ENCODE measurements at places on chromosomes 12 and 14.
A peak's percentile ranks its signal among the peaks of the same experiment; 100 is the strongest.

DNA sequence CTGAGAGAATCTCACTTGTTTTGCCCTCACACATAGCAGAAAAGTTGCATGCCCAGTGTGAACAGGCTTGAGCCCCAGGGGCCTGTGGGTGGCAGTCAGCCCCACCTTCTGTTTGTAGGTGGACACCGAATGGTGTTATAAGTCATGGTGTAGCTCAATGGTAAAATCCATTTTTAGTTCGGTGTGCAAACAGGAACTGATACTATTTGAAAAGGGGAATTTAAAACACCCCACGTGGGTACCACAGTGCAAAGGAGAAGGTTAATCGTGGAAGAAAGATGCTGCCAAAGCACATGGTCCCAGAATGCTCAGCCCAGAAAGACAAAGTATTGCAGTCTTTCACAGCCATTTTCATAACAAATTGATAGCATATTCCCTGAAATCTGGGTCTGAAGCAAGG is 71.8 kb upstream of the GZMB start:
- no peak for DNase-seq

DNA sequence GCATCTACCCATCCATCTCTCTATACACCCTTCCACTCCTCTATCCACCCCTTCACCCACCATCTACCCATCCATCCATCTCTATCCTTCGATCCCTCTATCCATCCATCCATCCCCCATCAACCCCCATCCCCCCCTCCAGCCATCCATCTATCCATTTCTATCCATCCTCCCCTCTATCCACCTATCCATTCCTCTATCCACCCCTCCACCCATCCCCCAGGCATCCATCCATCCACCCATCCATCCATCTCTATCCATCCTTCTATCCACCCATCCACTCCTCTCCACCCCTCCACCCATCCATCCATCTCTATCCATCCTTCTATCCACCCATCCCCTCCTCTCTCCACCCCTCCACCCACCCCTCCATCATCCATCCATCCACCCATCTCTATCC is 17.5 kb upstream of the GPR132 start:
- no peak for DNase-seq

- DNase-seq: no peak
These were observed 56.3 kb downstream of the ABCC9 start for GRCh38 chr12:21884936-21885335.

- DNase-seq: no peak
These were observed 22.7 kb upstream of the PRICKLE1 start for GRCh38 chr12:42612231-42612613.

DNA sequence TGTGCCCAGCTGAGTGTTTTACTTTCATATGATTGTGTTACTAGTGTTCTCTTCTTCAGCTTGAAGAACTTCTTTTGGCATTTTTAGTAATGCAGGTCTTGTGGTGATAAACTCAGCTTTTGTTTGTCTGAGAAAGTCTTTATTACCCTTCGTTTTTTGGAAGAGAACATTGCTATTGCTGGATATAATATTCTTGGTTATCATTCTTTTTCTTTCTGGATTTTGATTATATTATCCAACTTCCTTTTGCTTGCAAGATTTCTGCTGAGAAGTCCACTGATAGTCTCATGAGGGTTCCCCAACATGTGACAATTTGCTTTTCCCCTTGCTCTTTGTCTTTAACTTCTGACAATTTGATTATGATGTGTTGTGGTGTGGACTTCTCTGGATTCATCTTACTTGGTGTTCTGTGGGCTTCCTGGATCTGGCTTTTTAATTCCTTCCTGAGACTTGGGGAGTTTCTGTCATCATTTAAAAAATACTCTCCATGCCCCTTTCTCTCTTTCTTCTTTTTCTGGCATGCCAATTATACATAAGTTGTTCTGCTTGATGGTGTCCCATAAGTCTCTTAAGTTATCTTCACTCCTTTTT is 416.8 kb downstream of the CCDC91 start:
- DNase-seq: no peak

GRCh38 chr12:4969405-4969804 is 59.7 kb downstream of the KCNA1 start:
- no peak for DNase-seq

- peak; percentile 1 for DNase-seq
These were observed 463.6 kb upstream of the MIS18BP1 start for GRCh38 chr14:45716572-45716971.

DNA sequence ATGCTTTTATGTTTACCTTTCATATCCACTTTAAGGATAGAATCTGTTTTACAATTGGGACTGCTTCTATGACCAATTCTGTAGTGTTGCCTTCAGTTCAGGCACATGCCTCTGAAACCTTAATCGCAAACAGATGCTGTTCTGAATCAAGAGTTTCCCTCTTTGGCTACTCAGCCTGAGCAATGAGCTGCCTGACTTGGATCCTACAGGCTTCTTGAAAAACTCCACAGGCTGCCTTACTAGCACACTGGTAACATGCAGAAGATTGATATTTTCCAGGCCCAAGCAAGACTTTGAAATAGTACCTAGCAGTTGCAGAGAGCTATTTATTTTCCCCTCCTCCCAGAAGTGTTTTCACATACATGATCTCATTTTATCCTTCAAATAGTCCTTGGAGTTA is 34.8 kb upstream of the PMCH start:
- no peak for DNase-seq

DNA sequence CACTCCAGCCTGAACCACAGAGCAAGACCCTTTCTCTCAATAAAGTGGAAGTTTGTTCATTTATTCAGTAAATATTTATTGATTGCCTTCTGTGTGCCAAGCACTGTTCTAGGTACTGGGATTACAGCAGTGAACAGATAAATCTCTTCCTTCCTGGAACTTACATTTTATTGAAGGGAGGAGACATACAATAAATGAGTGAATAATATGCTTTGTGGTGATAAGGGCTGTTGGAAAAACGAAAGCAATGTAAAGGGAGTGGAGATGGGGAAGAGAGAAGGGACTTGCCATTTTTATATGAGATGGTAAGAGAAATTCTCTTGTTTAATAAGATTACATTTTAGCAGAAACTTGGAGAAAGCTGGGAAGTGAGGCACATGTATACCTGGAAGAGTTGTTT is 1.6 kb downstream of the GSKIP start:
- DNase-seq: no peak

DNA sequence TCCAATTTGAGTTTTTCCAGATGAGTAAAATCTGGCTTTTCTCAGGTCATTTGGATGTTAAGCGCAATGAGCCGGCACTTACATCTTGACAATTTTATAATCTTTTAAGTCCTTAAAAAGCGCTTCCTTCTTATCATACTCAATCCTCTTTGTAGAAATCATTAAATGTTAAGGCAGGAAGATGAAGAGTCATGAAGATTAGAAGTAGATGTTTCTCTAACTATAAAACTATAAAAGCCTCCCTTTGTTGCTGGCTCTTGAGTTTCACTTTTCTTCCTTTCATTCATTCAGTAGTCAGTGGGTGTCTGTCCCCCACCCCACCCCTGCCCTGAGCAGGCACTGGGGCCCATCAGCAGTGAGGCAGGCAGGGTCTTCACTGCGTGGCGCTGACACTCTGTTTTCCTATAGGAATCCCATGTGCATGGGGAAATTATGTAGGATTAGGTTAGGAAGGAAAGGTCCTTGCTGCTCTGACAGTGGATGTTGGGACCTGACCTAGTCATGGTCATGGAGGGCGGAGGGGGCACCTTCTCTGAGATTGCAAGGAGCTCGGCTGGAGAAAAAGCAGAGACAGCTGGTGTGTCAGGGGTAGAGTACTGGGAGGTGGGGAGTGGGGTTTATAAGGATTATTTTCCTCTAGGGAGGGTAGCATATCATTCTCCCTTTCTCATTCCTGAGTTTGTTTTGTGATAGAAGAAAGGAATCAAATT is 65.8 kb downstream of the CCDC92 start:
- DNase-seq: no peak

DNA sequence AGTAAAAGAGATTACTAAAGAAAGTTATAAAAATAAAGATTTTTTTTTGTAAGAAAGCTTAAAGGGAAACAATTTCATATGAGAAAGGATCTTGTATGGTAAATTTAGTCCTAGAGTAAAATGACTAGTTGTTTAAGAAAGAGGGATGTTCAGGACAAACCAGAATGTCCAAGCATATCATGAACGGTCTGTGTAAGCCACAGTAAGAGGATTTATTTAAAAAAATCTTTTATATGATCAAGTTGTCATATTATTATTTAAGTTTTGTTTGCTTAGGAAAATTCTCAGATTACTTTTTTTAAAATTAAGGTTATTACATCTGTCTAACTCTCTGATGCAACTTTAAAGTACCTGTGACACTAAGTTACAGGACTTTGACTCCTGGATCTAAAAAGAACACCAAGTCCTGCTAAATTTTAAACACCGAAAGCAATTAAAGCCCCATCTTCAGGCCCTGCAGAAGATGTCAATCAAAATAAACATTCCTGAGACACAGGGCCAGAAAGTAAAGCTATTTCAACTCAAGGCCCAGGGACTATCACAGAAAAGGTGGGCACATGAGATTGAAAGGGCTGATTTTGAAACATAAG is 17.3 kb upstream of the CCDC196 start:
- DNase-seq: no peak

DNA sequence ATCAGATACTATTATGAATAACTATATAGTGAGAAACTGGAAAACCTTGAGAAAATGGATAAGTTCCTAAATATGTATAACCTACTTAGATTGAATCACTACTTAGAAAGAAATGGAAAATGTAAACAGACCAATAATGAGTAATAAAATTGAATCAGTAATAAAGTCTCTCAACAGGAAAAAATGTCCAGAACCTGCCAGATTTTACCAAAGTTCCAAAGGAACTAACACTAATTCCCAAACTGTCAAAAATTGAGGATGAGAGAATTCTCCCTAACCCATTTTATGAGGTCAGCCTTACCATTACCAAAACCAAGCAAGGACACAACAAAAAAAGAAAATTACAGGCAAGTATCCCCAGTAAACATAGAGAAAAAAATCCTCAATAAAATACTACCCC is 272.0 kb downstream of the RPAP3 start:
- no peak for DNase-seq

- DNase-seq: no peak
These were observed 1217.4 kb upstream of the FLRT2 start for GRCh38 chr14:84312551-84312950.

- DNase-seq: no peak
These were observed 10.8 kb upstream of the DUSP6 start for GRCh38 chr12:89363084-89363483.

GRCh38 chr12:16606201-16606849 is 363 bp upstream of the LMO3 start:
- DNase-seq: peak; percentile 49

GRCh38 chr12:66667906-66668305 is 11.0 kb downstream of the GRIP1 start:
- DNase-seq: no peak

GRCh38 chr14:42441615-42442014 is 834.9 kb downstream of the LRFN5 start:
- DNase-seq: no peak

DNA sequence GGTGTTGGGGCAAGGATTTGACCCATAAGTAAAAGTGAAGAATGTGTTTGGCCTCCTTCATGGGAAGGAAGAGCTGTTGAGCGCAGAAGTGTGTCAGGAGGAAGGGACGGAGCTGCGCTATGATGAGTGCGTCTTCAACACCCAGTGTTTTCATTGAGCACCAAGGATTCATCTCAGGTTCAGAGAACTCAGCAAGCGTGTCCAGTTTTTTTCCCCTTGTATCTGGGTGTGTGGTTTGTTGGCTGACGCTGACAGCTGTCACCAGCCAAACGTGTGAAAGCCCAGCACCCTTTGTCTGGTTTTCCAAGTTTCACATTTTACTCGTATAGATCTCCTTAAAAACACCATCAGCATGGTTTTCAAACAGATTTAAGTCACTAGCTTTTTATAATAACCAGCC is 12.3 kb downstream of the EP400 start:
- DNase-seq: no peak

DNA sequence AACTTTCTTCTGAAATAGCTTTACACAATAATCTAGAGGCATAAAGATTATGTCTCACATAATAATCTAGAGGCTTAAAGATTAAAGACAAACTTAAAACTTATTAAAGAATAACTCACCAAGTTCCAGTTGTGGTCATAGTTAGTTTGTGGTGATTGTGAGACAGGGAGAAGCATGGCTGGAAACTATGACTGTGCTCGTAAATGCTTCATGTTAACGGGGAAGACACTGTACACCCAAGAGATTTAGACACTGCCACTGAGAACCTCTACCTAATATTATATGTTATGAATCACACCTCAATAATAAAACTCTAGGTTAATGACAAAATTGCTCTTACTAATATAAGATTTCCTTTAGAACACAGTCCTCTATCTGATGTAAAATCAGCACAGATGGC is 541.6 kb downstream of the TMEM121 start:
- no peak for DNase-seq

- no peak for DNase-seq
These were observed 26.0 kb upstream of the TBX5 start for GRCh38 chr12:114431902-114432301.

DNA sequence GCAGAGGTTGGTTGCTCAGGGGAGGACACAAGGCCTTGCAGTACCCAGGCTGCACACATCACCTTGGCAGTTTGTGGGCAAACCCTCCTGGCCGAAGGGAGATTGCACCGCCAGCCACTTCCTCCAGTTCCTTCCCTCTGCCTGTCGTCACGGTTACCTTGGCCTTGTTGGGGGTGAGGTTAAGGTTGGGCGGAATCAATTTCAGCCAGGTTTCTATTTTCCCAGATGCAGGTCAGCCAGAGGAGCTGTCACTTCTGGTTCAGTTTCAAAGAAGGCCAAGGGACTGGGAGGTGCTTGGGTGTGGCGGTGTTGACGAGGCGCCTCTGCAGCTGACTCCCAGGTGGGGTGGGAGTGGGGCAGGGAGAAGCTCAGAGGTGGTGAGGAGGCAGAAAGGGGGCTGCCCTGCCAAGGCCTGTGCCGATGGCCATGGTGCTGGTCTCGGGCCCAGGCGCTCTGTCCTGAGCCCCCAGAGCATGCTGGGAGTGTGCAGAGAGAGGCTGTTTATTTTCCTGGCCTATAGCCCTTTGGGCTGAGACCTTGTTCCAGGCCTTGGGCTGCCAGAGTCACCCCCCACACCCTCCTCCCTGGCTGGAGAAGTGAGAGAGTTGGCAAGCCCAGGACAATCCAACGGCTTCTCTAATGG is 31.4 kb downstream of the JDP2 start:
- DNase-seq: no peak

DNA sequence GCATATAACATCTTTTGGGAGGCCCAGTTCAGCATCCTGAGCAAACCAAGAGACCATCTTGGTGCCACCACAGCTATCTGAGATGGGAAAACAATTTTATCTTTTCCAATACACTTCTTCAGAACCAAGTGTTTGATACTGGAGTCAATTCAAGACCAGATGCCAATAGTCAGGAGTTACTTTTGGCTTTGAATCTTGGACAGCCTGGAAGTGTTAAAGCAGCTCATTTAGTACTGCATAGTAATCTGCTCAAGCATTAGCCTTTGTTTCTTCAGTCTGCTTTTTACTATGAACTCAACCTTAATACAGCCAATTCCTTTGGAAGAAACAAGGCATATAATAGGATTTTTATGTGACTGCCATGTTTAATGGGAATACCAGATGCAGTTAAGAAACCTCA is 81.9 kb upstream of the TSPAN8 start:
- DNase-seq: no peak

DNA sequence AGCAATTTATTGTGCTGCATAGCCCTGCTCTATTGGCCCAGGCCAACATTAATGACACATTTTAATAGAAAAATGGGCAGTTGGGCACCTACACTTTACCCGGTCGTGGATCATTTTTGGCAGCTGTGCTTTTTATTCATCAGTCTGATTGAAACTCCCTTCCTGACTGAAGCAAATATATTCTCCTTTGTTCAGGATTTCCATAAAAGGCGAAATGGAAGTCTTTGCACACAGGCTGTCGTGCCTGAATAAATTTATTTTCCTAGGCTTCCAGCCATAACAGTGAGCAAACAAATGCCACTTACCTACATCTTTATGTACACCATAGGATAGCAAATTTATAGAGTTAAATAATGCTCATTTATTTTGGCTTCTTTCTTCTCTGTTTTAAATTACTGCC is 480.7 kb upstream of the DCN start:
- no peak for DNase-seq

Data from neural crest cell (in vitro differentiated cells).